ENCODE measurements at places on chromosomes 1 and 21.

GRCh38 chr1:115237023-115237422, 101.0 kb downstream of the NGF start:
- no peak for DNase-seq

DNA sequence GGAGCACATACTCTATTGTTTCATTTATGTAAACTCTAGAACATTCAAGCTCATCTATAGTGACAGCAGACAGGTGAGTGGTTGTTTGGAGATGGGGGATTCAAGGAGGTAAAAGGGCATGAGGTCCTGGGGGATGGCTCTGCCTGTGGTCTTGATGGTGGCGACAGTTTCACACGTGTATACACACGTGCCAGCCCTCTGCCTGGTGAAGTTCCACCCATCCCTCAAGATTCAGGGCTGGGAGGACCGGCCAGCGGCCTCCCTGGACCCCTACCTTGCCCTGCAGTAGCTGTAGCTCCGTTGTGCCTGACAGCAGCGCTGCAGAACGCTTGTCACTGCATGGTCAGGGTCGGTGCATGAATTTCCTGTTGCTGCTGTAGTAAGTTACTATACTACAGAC, 38.9 kb upstream of the UTS2 start:
- DNase-seq, result no peak

- DNase-seq, result no peak
These were observed 1.0 kb upstream of the AADACL3 start for GRCh38 chr1:12714710-12715475.

GRCh38 chr1:245177071-245177900, 22.5 kb downstream of the KIF26B start:
- no peak for DNase-seq

DNA sequence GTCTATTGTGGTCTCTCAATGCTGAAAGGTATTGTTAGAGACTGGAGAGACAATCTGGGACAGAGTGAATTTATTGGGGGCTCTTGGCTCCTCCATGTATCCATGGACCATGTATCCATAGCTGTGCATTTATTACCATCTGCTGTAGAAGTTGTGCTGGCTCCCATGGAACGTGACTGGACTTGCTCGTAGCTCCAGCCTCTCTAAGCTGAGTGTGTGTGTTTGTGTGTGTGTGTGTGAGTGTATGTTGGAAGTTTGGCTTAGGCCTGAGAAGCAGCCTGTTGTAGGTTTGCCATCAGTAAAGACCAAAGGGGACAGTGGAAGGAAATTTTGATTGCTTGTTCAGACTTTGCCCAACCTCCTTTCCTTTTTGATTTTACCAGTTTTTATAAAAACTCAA, 105.7 kb upstream of the USP24 start:
- no peak for DNase-seq

DNA sequence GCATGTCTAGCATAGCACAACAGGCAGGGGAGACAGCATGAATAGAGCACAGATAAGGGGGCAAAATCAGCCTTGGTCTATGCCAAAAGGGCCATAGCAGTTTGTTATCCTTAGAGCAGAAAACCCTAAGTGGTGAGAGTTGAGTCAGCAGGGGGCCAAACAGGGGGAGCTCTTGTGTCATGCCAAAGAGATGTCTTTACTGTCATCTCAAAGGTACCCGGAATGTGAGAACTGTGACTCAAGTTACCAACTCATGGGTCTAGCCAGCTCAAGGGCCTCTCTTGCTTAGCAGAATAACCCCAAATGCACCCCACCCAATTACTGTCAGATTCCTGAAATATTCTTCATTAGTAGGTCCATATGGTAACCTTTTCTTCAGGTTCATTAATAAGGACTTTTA, 45.9 kb upstream of the NRDC start:
- DNase-seq, result no peak

DNA sequence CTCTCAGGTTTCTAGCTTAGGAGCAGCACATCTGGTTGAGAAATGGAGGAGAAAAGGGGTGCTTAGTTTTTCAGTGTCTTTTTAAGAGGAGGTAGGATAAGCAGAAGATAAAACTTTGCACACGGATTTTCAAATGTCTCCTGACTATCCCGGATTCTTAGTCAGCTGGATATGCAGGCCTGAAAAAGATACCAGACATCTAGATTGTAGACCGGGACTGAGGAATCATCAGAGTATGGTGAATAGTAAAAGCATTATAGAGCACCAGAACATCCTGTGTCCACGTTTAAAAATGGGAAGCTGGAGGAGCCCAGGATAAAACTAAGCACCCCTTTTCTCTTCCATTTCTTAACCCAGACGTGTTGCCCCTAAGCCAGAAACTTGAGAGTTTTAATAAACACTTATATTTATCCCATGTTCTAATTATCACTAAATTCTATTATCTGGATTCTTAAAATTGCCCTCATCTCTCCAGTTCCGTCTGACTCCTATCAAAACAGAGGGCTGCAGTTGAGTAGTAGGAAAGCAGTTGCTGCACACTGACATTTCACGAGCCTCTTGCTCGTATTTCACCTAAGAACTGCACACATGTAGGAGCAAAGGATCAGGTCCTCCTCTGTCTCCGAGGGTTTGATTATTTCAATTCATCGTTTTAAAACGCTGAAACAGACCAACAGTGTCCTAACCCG, 609 bp downstream of the PIGK start:
- no peak for DNase-seq

GRCh38 chr1:185644531-185644930, 89.7 kb upstream of the HMCN1 start:
- no peak for DNase-seq

- no peak for DNase-seq
These were observed 3.1 kb upstream of the SHISA4 start for GRCh38 chr1:201885531-201886075.

- no peak for DNase-seq
These were observed 5.1 kb downstream of the AHCYL1 start for GRCh38 chr1:109989506-109990301.

DNA sequence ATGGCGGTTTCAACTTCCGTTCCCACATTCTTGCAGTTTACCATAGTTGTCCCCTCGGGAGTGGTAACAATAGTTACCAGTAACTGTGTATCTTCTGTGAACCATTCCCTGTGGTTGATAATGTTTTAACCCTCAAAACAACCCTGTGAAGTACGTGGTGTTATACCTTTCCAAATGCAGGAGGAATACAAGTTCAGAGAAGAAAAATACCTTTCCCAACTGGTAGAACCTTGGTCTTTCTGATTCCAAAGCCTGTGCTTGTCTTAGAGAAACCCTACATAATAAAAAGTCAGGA, 789 bp downstream of the BTF3L4 start:
- DNase-seq, result no peak

DNA sequence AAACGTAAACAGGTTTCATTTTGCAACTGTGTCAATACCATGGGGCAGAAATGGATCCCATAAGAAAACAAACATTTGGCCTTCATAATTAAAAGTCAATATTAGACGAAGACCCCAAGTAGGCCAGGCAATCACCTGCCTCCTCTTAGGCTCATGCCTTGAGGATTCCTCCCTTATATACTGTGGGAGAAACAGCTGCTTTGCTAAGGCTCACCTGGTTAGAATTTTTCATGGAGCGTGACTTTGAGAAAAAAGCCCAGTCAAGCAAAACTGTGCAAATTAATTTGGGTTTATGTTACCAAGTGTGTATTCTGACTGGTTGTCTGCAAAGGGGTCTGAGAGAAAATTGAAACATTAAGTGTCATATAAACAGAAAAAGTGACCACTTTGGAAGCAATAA, 605.3 kb upstream of the USP24 start:
- DNase-seq, result no peak

DNA sequence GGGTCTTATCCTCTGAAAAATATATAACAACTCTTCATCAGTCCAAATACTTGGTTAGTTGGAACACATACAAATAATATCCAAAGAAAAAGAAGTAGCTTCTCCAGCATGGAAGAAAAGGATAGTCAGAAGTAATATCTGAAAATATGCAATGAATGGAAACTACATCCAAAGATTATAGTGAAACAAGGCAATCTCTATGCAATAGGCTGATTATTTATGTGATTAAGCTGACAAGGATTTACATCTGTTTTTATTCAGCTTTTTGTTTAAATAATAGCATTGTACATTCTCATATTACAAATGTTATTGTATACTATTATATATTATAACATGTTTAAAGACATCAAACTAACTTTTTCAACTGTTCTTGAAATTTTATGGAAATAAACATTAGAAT, 15.3 kb upstream of the TGFBR3 start:
- no peak for DNase-seq

GRCh38 chr1:109347511-109347910, 40.7 kb upstream of the MYBPHL start:
- no peak for DNase-seq

DNA sequence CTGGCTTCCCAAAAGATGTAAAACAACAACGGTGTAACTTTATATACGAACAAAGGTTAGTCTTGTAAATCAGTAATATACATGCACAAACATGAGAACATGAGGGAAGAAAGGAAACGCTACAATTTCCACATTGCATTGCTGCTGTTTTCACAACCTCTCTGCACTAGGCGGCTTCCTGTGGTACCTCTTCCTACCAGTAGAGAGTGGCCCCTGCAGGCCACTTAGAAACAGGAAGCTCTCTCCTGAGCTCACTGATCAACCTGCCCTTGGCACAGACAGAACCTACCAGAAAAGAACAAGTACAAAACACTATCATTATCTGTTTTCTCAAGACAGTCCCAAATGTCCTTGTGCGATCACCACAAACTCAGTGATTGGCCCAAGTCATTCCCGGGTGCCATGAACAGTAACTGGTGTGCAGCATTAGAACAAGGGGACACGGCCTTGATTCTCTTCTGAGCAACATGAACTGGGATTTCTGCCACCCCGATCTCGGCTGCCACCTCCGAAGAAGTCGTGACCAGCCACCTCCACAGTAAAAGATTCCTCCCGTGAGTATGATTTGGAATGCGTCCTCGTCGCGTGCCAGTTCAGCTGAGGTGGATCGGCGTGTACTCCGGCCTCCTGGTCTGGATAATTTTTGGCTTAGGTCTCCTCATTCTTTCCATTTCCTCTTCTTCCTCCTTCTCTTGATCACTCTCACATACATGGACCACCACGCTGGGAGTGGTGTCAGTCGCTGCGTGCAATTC, 5.7 kb upstream of the KCNE1 start:
- DNase-seq, result no peak

- DNase-seq, result no peak
These were observed 35.0 kb downstream of the DNAJC6 start for GRCh38 chr1:65344171-65344814.

- DNase-seq, result no peak
These were observed 91.6 kb downstream of the KAZN start for GRCh38 chr1:14689996-14690615.

GRCh38 chr1:230310381-230311163, 115.6 kb downstream of the PGBD5 start:
- no peak for DNase-seq

- DNase-seq, result no peak
These were observed 88.3 kb upstream of the ARHGAP29 start for GRCh38 chr1:94325377-94326302.

DNA sequence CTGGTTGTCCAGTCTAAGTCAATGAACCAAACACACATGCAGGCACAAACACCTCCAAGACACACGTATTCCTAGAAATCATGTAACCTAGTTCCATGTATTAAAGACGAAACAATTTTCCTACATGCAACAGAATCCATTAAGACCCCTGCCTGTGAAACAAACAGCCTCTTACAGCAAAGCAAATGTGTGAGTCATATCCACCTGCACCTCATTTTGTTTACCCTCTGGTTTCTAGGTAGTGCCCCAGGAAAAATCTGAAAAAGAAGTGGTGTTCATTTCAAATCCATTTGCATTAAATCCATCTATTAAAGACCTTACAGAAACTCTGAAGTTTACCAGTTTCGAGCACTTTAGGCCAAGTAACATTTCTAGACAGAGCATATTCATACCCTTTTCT, 74.1 kb downstream of the VCAM1 start:
- DNase-seq, result no peak

All from esophagus squamous epithelium (tissue), 5 donors.